Natural killer cell (primary cell): ENCODE measurements at places on chromosomes 6 and 20.

DNA sequence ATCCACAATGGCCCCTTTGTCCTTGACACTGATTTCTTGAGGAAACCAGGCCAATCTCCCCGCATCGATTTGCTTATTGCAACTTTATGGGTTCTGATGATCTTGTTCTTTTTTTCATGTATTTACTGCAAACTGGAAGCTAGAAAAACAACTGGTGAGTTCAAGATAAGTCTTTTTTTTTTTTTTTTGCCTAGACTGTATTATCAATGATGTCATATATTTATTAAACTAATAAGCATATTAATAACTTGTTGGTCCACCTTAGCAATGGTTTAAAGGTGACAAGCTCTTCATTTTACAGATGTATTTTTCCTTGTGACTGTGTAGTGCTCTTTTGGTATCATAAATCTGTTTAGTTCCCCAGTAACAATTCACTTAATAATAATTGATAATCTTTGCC lies 79.0 kb upstream of the NOX3 start:
- DNase-seq: no peak

DNA sequence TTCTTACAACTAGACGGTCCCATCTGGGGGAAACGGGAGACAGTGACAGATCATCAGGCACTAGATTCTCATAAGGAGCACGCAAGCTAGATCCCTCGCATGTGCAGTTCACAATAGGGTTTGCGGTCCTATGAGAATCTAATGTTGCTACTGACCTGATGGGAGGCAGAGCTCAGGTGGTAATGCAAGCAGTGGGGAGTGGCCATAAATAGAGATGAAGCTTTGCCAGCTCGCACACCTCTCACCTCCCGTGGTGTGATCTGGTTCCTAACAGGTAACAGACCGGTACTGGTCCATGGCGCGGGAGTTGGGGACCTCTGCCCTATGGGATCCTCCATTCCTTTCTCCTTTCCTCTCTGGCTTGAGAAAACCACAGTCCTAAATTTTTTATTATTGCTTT lies 63.8 kb downstream of the TPD52L1 start:
- no peak for DNase-seq

GRCh38 chr20:51828762-51829161 lies 26.4 kb upstream of the SALL4 start:
- DNase-seq: no peak

GRCh38 chr20:50776122-50776817 lies 18.6 kb upstream of the BCAS4 start:
- DNase-seq: no peak

- DNase-seq: no peak
These were observed 74.2 kb downstream of the SLC22A23 start for GRCh38 chr6:3382326-3383279.

- DNase-seq: no peak
These were observed 11.6 kb upstream of the ARMC12 start for GRCh38 chr6:35725081-35725708.

GRCh38 chr6:157625764-157626163 lies 197.3 kb upstream of the SNX9 start:
- no peak for DNase-seq

GRCh38 chr6:169409742-169410312 lies 156.2 kb upstream of the THBS2 start:
- DNase-seq: no peak

DNA sequence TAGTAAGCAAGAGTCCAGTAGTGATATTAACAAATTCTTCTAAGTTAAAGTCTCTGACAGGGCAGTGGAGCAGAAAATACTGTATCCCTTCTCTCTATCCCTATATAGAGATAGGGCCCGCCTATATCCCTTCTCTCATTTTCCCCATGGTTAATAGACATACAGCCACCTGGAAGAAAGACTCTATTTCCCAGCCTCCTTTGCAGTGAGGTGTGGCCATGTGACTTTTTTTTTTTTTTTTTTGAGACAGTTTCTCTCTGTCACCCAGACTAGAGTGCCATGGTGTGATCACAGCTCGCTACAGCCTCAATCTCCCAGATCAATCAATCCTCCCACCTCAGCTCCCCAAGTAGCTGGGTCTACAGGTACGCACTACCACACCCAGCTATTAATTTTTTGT lies 16.7 kb upstream of the CDK5RAP1 start:
- no peak for DNase-seq

DNA sequence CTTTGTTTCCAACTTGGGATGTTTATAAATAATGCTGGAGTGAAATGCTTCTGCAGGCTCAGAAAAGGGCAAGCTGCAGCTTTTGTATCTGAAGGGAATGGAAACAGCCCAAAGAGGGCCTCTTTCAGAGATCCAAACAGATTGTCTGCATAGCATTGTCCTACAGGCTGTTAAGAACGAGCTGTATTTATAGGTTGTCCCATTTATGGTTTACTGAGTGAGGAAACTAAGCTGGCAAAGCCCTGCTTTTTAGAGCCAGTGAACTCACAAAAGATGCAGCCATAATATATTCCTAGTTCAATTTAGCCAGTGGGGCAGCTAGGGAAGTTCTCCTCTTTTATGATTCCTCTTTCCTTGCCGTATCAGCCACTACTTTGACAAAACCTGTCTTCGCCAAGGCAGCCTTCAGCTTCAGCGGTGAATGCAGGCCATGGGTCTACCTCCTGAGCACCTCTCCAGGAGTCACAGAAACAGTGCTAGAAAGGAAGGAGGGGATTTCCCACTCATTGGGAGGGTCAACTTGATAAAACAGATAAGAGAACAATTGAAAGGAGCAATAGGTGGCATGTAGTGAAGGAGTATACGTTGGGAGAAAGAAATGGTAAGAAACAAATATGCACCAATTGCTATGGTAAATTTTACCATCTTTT lies 15.0 kb downstream of the KIAA0319 start:
- no peak for DNase-seq

- DNase-seq: no peak
These were observed at the start of gene INSM1 for GRCh38 chr20:20367575-20368417. TSS of gene INSM1 (plus strand) at chr20:20368104. CDS start at chr20:20368268, 164 bp downstream.

GRCh38 chr20:20743511-20744169 lies 31.2 kb upstream of the RALGAPA2 start:
- DNase-seq: no peak

GRCh38 chr6:71733970-71734899 lies 152.1 kb upstream of the RIMS1 start:
- DNase-seq: no peak

DNA sequence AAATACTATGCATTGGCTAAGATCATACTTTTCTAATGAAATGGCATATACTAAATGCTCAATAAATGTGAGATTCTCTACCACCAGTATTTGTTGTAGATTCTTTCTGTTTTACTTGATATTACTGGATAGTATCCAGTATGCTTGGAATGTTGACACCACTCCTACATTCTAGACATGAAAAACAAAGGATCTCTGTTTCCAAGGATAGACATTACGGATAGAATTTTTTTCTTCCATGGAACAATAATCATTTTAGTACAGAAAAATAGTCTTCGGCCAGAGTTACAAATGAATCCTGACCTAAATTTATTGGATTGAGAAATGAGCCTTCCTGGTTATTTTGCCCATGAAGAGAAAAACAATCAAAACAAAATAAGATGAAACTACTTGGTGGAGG lies 258.2 kb upstream of the NT5E start:
- DNase-seq: no peak

GRCh38 chr20:59891581-59891980 lies 41.9 kb downstream of the SYCP2 start:
- DNase-seq: no peak

DNA sequence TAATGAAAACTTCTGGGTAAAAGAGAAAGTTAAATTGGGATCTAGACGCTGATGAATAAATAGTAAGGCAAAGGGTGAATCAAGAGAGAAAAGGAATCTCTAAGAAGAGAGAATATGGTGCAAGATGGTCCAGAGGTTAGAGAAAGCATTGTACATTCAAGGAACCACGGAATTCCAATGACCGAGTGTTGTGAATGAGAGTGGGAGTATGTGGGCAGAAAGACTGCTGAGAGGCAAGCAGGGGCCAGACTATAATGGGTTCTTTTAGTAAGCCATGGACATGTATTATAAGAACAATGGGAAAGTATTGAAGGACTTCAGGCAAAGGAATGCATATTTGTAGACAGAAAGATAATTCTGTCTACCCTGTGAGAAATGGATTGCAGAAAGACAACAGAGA lies 45.2 kb downstream of the SPTLC3 start:
- DNase-seq: no peak

- no peak for DNase-seq
These were observed 122.3 kb downstream of the BANF2 start for GRCh38 chr20:17822039-17822438.

DNA sequence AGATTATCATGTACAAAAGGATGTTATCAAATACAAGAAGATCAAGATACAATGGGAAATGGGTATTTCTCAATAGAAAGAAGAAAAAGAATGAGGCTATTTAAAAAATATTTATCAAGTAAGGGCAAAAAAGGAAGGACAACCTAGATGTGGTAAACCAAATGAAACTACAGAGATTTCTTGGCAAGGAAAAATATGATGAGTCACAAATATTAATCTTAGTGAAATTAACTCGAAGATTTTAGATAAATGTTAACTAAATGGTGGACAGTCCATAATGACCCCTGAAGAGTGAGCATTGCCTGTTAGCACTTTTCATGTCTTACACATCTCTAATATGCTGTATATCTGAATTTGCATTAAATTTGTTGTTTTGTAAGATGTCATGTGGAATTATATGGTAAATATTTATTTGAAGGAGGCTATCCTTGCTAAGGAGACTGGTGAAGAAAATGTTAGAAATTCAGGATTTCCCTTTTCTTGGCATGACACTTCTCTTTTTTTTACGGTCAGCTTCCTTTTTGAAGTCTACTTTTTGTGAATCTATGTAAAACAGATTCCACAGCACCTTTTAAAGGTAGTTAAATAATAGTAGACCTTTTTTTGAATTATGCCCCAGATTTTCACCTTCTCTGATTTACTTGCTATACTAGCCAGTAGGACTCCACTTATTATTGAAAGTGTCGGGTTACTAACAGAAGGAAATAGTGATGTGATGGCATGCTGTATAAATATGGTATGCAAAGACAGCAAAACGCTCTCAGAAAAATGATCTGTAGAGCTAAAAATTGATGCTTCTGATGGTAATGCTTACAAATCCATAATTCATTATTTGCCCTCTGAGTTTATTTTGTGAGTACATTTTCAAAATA lies 120.5 kb downstream of the HIVEP1 start:
- DNase-seq: no peak

DNA sequence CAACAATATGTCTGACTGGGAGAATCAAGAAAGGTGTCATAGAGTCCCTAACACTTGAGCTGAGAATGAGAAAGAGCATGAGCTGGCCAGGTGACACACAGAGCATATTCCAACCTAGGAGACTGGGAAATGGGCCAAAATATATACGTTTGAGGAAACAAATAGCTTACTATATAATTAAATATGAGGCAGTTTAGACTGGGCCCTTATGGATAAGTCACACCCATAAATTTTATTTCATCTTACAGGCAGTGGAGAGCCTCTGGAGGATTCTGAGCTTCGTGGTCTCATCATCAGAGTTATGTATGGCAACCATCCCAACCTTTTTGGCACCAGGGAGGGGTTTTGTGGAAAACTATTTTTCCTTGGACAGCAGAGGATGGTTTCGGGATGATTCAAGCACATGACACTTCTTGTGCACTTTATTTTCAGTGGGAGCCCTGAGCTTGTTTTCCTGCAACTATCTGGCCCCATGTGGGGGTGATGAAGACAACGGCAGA lies 12.9 kb upstream of the NQO2 start:
- DNase-seq: no peak

GRCh38 chr20:44001667-44002596 lies 87.3 kb downstream of the TOX2 start:
- no peak for DNase-seq

GRCh38 chr20:10672624-10673127 lies 1.1 kb downstream of the JAG1 start:
- peak; percentile 25 for DNase-seq

DNA sequence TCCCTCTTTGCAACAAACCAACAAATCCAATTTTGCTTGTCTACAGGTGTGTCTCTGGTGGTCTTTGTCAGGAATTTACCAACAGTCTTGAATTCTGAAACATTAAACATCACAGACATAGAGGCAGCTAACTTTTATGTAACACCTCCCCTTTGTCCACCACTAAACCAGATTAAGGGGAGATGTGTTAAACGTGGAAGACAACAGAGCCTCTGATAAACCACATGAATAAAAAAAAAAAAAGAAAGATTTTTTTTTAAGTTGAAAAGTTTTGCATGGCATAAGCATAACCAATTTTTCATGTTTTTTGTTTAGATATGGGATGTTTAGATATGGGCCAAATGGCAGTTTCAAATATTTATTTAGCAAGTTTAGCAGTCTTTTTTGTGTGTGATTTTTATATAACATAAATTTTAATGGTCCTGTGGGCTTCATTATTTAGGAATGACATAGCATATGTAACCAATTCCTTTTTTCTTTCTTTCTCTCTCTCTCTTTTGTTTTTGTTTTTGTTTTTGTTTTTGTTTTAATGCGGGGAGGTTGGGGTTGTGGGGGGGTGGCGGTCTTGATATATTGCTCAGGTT lies 60.7 kb upstream of the BTN3A2 start:
- DNase-seq: no peak

GRCh38 chr6:72246926-72247325 lies 360.6 kb downstream of the RIMS1 start:
- no peak for DNase-seq

DNA sequence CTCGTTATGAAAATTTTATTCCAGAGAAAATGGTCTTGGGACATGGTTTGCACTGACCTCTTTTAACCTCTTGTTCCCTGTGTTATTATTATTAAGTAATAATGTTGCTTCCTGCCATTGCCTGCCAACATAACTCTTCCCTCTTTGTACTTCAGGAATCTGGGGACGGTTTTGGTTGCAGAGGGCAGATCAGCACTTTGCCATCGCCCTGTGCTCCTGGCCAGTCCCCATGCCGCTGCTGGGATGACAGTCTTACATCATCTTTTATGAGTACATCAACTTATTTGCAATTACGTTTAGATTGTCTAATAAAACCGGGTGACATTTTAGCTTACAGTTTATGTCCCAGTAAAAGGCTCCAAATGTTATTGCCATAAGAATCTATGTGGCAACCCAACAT lies 157.2 kb downstream of the CDH26 start:
- no peak for DNase-seq

GRCh38 chr6:119768201-119768600 lies 418.6 kb upstream of the MAN1A1 start:
- no peak for DNase-seq

DNA sequence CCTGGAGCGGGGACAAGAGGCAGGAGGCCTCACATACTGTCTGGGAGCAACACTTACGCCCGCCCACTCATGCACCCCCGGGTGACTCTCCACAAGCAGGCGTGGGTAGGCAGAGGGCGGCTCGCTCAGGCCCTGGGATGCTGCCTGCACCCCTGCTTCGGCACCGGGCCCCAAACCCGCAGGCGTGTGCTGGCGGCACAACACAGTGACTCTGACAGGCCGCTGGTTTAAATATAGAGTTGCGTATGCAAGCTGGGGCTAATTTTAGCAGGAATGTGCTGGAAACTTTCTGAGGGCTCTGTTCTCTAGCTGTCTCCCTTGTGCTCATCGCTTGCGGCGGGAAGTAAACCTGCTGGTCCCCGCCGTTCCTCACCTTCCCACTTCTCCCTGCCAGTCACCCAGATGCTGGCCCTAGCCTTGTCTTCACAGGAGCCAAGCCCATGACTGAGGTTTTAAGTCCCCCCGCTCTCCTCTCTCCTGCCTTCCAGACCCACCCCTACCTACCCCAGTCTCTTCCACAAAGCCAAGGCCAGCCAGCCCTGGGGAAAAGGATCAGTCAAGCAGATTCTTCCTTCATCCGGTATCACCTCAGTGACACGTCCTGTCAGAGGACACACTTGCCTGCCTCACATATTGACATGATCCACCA lies 94.5 kb upstream of the FOXP4 start:
- no peak for DNase-seq

GRCh38 chr6:83160167-83160566 lies 32.9 kb downstream of the PGM3 start:
- no peak for DNase-seq

GRCh38 chr6:31614684-31615578 lies at the start of gene AIF1:
TSS of gene AIF1 (plus strand) at chr6:31615234. CDS start at chr6:31615330, 96 bp downstream.
- no peak for DNase-seq
